Activated naive CD8-positive, alpha-beta T cell treated with anti-CD3 and anti-CD28 coated beads for 36 hours (primary cell): ENCODE measurements at places on chromosomes 11 and 22. TPM values are rescaled to one million over a fixed set of nuclear protein-coding genes. Genes with fewer than 3 reads are reported as not detected.

GRCh38 chr11:126090452-126090851, 27.8 kb upstream of the CDON start:
- H3K27ac ChIP-seq: no peak overlapping the region
- H3K4me1 ChIP-seq: peaks cover 1% of the 10 kb centered on the region
- no peak overlapping the region for H3K4me3 ChIP-seq
- DNase-seq: no peak

- H3K36me3 ChIP-seq: no peaks in the 10 kb centered on the region
- no peaks in the 10 kb centered on the region for H3K27me3 ChIP-seq
- H3K4me3 ChIP-seq: no peak overlapping the region
- H3K27ac ChIP-seq: no peak overlapping the region
These were observed 258.8 kb downstream of the SOX6 start for GRCh38 chr11:16097543-16097942.

DNA sequence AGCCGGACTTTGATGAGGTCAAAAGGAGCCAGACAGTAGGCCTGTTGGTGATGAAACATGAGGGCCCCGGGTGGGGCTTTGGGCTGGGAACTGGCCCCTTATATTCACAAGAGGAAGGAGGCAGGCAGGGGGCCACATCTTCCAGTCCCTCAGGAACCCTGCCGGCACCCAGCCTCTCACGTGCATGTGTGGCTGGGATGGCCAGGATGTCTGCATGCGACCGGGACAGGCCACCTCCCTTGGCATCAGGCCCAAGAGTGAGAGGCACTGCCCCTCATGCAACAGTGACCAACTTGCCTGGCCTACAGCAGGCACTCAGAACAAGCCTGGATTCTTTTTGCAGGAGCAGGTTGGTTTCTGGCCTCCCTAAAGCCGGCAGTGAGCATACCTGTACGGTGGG, 5.4 kb downstream of the SLC25A45 start:
- H3K4me1 ChIP-seq: peaks cover 12% of the 10 kb centered on the region
- H3K27ac ChIP-seq: no peak overlapping the region
- no peak for DNase-seq
- no peak overlapping the region for H3K4me3 ChIP-seq
- no peaks in the 10 kb centered on the region for H3K36me3 ChIP-seq

- no peak for DNase-seq
- no peaks in the 10 kb centered on the region for H3K36me3 ChIP-seq
- H3K27me3 ChIP-seq: no peaks in the 10 kb centered on the region
- H3K4me1 ChIP-seq: no peaks in the 10 kb centered on the region
- H3K27ac ChIP-seq: no peak overlapping the region
- no peak overlapping the region for H3K4me3 ChIP-seq
These were observed 87.2 kb downstream of the MYO18B start for GRCh38 chr22:25829237-25829636.

- H3K27me3 ChIP-seq: no peaks in the 10 kb centered on the region
- DNase-seq: no peak
- H3K4me1 ChIP-seq: peaks cover 26% of the 10 kb centered on the region
- H3K4me3 ChIP-seq: no peak overlapping the region
- H3K36me3 ChIP-seq: no peaks in the 10 kb centered on the region
- no peak overlapping the region for H3K27ac ChIP-seq
These were observed 4.5 kb upstream of the TBX10 start for GRCh38 chr11:67644042-67644441.

GRCh38 chr11:64060861-64061444, 25.2 kb downstream of the FLRT1 start:
- peaks cover 3% of the 10 kb centered on the region for H3K4me1 ChIP-seq
- H3K27me3 ChIP-seq: peaks cover 15% of the 10 kb centered on the region
- peak; percentile 73 for DNase-seq
- H3K27ac ChIP-seq: no peak overlapping the region

The ROM1 gene
- total RNA-seq: 2.8 TPM
